ENCODE measurements at places on chromosomes 6 and 20.

- no peaks in the 10 kb centered on the region for H3K27me3 ChIP-seq
- H3K4me3 ChIP-seq: no peak overlapping the region
- no peak for DNase-seq
- no peaks in the 10 kb centered on the region for H3K36me3 ChIP-seq
- peaks cover 45% of the 10 kb centered on the region for H3K4me1 ChIP-seq
Measured at GRCh38 chr6:105815661-105816555, 270.2 kb upstream of the PRDM1 start.

DNA sequence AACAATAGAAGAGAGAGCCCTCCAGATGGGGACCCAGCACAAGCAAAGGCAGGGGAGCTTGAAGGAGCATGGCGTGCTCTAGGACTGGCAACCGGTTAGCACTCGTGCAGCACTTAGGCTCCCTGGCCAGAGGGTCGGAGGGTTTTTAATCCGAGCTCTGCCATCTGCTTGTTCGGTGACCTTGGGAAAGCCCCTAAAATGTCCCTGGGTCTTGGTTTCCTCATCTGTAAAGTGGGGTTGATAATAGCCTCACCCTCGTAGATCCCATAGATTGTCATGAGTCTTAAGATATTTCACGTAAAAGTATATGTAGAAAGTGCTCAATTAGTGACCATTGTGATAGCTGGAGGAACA is 16.6 kb upstream of the HCK start:
- H3K4me1 ChIP-seq: peaks cover 12% of the 10 kb centered on the region
- peaks cover 6% of the 10 kb centered on the region for H3K27me3 ChIP-seq
- no peak overlapping the region for H3K4me3 ChIP-seq
- no peak for DNase-seq

DNA sequence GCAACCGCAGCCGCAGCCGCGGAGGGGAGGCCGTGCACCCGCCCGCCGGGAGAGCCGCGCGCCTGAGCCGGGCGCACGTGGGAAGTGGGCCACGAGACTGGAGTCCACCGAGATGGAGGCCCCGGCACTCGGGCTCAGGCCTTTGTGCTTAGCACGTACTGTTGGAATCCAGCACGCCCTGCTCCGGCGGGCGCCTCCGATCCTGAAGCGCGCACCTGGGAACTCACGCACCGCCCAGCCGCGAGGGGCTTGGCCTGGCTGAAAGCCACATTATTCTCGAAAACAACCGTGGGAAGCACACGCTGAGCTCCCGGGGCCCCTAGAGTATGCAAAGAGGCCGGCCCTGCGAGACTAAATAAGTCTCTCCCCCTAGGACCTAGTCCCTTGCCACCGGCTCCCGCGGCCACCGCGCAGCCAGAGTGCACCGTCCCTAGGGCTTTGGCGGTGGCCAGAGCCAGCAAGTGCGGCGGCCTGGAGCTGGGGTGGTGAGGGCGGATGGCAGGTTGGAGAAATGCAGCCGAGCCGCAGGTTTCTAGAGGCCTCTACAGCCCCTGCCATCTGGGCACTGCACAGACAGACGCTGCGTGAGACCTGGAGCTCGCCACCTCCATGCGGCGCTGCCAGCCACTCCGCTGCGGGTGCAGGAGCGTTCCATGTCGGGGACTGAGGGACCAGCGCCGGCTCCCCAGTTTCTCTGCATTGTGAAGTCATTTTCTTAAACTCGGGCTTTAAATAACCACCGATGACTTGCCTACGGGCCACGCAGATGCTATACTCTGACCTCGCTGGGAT is 42.0 kb upstream of the LY86 start:
- H3K4me1 ChIP-seq: no peaks in the 10 kb centered on the region
- H3K4me3 ChIP-seq: no peak overlapping the region
- DNase-seq: no peak
- H3K36me3 ChIP-seq: no peaks in the 10 kb centered on the region
- peaks cover 17% of the 10 kb centered on the region for H3K27me3 ChIP-seq

DNA sequence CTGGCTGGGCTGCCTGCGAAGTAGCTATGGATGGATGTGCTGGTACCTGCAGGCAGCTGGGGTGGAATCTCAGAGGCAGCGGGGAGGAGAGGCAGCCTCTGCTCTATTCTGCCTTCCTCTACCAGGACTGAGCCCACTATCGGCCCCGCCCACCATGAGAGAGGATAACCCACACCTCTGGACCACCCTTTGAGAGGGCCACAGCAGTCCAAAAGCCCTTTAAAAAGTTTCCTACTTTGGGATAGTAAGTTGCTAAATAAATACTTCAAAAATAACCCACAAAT is 36.1 kb downstream of the EZR start:
- H3K4me3 ChIP-seq: no peak overlapping the region
- H3K36me3 ChIP-seq: peaks cover 92% of the 10 kb centered on the region
- H3K27ac ChIP-seq: no peak overlapping the region
- H3K4me1 ChIP-seq: no peaks in the 10 kb centered on the region
- no peak for DNase-seq

DNA sequence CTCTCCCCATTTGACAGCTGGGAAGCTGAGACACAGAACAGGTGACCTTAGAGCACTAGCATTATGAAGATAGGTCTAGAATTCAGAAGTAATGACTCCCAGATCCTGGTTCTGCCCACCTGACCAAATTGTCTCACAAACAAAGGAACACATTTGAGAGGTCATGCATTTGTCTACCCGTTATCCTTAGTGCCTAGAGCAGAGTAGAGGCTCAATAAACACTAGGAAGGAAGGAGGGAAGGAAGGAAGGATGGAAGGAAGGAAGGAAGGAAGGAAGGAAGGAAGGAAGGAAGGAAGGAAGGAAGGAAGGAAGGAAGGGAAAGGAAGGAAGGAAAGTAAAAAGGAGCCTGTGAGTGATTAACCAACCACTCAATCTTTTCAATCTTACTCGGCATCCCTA is 63.3 kb downstream of the SNAP25 start:
- H3K4me3 ChIP-seq: no peak overlapping the region
- H3K27ac ChIP-seq: no peak overlapping the region
- no peaks in the 10 kb centered on the region for H3K27me3 ChIP-seq
- H3K4me1 ChIP-seq: no peaks in the 10 kb centered on the region
- DNase-seq: no peak

- H3K4me1 ChIP-seq: no peaks in the 10 kb centered on the region
- H3K27me3 ChIP-seq: peaks cover 6% of the 10 kb centered on the region
- no peak overlapping the region for H3K4me3 ChIP-seq
- no peaks in the 10 kb centered on the region for H3K36me3 ChIP-seq
Measured at GRCh38 chr6:111700135-111700690, 94.5 kb upstream of the TRAF3IP2 start.
